NCI-H187 (cell line): ENCODE measurements at places on chromosomes 4 and X.
A peak's percentile ranks its signal among the peaks of the same experiment; 100 is the strongest.

DNA sequence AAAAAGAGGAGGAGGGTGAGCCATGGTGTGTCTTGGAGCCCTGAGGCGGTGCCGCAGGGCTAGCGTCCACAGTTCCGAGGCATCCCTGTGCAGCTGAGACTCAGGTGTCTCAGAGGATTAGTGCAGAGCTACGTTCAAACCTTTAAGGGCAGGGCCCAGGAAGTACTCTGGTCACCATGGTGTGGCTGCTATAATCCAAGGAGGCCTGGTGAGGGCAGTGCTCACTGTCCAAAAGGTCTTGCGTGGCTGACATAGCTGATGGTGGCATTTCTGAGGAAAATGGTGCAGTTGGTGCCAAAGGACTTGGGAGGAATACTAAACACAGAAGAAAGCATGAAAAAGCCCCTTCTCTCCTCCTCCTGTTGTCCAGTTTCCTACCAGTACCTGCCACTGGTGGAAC is 146.9 kb downstream of the DCHS2 start:
- no peak for DNase-seq

GRCh38 chr4:98262431-98262830 is 1.2 kb downstream of the RAP1GDS1 start:
- DNase-seq: no peak

- DNase-seq: no peak
Observed at GRCh38 chr4:152072906-152073305, 312.1 kb upstream of the GATB start.

DNA sequence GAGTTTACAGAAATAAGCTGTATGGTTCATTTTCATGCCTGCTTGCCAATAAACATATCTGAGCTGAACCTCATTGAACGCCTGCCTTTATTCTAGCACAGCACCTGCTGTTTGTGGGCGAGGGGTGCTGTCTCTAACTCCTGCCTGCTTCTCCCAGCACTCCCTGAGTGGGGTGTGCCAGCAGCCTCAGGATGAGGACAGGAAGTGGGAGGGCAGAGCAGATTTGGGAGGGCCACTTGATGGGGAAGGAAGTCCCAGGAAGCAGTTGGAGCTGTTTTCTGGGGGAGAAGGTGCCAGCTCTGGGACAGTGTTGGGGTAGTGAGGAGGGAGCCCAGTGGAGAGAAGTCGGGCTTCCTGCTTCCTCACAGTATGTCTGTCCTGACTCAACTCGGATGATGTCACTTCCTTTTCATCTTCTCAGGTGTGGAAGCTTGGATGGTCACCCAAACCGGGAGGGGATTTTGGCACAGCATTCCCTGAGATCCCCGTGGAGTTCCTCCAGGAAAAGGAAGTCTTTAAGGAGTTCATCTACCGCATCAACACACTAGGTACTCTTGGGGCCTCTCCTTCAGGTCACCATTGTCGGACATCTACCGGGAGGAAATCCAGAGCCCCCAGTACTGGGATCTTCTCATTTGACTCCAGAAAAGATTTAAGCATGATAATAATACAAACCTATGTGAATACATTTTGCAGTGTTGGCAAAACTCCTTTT is 29.0 kb upstream of the MSANTD1 start:
- no peak for DNase-seq

- no peak for DNase-seq
Observed at GRCh38 chr4:181261279-181261678, 981.9 kb upstream of the TENM3 start.

DNA sequence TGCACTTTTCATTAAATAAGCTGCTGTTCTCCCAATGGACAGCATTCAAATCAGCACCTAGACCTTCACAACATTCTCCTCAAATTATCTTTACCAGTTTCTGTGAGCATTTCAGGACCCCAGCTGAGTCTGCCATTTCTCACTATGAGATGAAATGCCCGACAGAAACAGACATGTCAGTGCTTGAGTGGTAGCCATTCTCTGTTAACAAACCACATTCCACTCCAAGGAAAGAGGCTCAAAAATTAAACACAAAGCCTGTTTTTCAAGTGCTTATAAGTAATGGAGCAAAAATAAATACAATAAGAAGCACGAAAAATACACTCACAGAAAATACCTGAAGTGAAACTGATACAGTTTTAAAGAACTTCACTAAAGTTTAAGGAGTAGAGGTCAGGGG is 320.2 kb upstream of the PRPS2 start:
- no peak for DNase-seq

DNA sequence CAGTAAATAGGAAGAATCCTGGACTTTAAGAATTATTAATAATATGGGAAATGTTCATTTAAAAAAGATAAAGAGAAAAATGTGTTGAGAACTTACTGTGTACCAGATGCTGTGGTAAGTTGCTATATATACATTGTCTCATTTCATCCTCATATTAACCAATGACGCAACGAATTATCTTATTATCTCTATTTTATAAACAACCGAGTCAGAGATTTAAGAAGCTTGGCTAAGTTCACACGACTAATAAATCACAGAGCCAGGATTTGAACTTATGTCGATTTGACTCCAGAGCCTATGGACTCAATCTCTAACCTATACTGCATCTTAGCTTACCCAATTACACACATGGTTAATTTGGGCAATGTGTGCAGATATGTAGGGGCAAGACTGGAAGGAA is 15.5 kb upstream of the DCTD start:
- no peak for DNase-seq

- DNase-seq: no peak
Observed at GRCh38 chr4:25888781-25889180, 25.2 kb upstream of the SMIM20 start.

- DNase-seq: no peak
Observed at GRCh38 chr4:40055511-40055862, 1.2 kb upstream of the N4BP2 start.

DNA sequence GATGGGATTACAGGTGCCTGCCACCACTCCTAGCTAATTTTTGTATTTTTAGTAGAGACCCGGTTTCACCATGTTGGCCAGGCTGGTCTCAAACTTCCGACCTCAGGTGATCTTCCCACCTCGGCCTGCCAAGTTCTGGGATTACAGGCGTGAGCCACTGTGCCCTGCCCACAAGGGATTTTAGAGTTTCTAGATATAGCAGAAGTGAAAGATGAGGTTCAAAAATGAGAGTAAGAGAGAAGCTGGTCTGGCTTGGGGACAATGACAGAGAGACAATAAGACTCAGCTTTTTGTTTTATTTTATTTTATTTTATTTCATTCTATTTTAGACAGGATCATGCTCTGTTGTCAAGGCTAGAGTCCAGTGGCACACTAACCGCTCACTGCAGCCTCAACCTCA is 30.6 kb downstream of the TRIM61 start:
- no peak for DNase-seq

DNA sequence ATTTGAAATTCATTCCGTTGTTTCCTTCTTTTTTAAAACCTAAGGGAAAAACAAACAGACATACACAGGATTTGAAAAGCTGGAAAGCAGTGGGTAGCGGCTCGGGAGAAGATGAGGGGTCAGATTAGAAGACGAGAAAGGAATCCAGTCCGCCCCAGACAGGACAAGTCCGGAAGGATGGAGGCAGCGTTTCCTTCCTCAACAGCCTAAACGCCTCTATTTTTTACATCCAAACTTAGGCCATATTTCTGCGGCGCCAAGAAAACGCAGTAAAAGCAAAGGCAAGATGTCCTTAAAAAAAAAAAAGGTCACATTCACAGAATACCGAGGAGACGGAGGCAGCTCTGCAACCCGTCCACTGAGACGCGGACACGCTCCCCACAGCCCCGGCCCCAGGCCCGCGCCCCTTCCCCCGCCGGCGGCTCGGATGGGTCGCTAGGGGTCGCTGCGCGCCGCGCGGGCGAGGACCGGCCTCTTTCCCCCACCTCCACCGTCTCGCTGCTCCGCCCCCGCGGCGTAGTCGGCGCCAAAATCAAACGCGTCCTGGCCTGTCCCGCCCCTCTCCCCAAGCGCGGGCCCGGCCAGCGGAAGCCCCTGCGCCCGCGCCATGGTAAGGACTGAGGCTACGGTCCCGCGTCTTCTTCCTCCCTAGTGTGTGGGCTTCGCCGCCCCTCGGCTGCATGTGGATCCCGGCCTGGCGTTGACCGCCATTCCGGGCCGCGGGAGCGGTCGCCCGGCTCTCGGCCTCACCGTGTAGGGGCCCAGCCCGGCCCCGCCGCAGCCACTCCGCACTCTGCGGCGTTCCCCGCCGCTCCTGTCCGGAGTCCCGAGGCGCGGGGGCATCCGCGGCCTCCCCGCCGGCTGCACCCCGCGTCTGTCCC is at the start of gene MND1:
MND1 (plus strand) TSS at position 558 of the 881 bp plus-strand sequence; CDS start at position 608, 50 bp downstream.
- peak; percentile 15 for DNase-seq

- DNase-seq: no peak
Observed at GRCh38 chr4:180057891-180058671, 2185.1 kb upstream of the TENM3 start.

GRCh38 chrX:94576367-94577004 is 902.5 kb downstream of the FAM133A start:
- no peak for DNase-seq

GRCh38 chrX:106000203-106000602 is 38.3 kb downstream of the SERPINA7 start:
- DNase-seq: no peak

- no peak for DNase-seq
Observed at GRCh38 chr4:24840362-24840761, 45.0 kb downstream of the SOD3 start.
